ENCODE measurements at places on chromosomes 4 and X. TPM values are rescaled to one million over a fixed set of nuclear protein-coding genes. Genes with fewer than 3 reads are reported as not detected.

GPC4 gene
- total RNA-seq, result not detected

MID1IP1 gene
- 19.1 TPM for total RNA-seq

CSAG3 gene
- not detected for total RNA-seq

ZNF595 gene
- total RNA-seq, result 2.1 TPM

HAND2 gene
- not detected for total RNA-seq

LYAR gene
- 22.8 TPM for total RNA-seq

EXOC1L gene
- total RNA-seq, result not detected

BMX gene
- not detected for total RNA-seq

MAPK10 gene
- total RNA-seq, result 0.07 TPM

NR3C2 gene
- total RNA-seq, result 33.5 TPM

PWWP3B gene
- total RNA-seq, result not detected

AKAP14 gene
- total RNA-seq, result not detected

GAB1 gene
- total RNA-seq, result 0.96 TPM

CENPVL2 gene
- not detected for total RNA-seq

ATP6AP1 gene
- total RNA-seq, result 55.8 TPM

UGT8 gene
- total RNA-seq, result 0.15 TPM

CYLC1 gene
- total RNA-seq, result not detected

MID2 gene
- 16.1 TPM for total RNA-seq

HTN1 gene
- not detected for total RNA-seq

GRPR gene
- total RNA-seq, result not detected

MFAP3L gene
- 0.79 TPM for total RNA-seq

SLITRK4 gene
- not detected for total RNA-seq

CCSER1 gene
- total RNA-seq, result 1.4 TPM

CCDC158 gene
- not detected for total RNA-seq
